AG04449 (cell line): ENCODE measurements at places on chromosomes 1 and 21.

- DNase-seq, result no peak
These were observed 20.3 kb downstream of the CDCP2 start for GRCh38 chr1:54132495-54132894.

GRCh38 chr1:40036574-40036973 lies 4.0 kb upstream of the CAP1 start:
- DNase-seq, result no peak

- no peak for DNase-seq
These were observed 120.8 kb downstream of the RGS2 start for GRCh38 chr1:192929597-192929996.

DNA sequence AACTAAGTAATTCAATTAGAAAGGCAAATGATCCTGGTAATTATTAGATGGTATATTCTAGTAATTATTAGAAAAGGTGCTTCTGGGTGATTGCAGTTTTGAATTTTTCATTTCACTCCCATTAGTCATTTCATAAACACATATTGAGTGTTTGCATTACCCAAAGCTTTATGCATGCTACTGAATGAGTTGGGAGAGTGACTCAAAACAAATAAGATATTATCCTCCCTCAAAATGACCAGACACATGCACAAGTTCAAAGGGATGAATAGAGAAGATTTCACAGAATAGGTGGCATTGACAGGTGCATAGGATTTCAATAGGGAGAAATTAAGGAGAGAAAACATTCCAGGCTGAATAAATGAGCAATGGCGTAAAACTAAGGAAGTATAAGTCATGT lies 84.7 kb downstream of the PHTF1 start:
- DNase-seq, result no peak

DNA sequence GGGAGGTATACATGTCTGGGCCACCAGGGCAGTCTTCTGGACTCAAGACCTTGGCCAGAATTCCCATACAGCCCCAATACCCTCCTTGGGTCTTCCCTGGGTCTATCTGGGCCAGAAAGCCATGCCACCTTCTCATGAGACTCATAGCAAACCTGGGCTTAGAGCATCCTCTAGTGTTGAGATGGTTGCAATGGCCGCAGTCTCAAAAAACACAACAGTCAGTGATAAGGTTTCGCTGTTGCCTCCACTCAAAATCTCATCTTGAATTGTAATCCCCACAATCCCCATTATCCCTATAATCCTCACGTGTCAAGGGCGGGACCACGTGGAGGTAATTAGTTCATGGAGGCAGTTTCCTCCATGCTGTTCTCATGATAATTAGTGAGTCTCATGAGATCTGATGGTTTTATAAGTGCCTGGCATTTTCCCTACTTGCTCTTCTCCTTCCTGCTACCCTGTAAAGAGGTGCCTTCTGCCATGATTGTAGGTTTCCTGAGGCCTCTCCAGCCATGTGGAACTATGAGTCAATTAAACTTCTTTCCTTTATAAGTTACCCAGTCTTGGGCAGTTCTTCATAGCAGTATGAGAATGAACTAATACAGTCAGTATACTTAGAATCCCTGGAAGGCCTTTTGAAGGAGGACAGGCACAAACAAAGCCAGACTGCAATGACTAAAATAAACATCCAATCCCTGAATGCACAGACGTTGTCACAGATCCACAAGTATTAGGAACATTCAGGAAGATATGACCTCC lies 77.0 kb downstream of the CTH start:
- DNase-seq, result no peak

- DNase-seq, result no peak
These were observed 30.3 kb downstream of the IGSF21 start for GRCh38 chr1:18137759-18138345.
